CD4-positive, alpha-beta T cell treated with Interleukin-12 subunit alpha and Interleukin-12 subunit beta, for 1 hour (primary cell): ENCODE measurements at places on chromosomes 3 and 15.

DNA sequence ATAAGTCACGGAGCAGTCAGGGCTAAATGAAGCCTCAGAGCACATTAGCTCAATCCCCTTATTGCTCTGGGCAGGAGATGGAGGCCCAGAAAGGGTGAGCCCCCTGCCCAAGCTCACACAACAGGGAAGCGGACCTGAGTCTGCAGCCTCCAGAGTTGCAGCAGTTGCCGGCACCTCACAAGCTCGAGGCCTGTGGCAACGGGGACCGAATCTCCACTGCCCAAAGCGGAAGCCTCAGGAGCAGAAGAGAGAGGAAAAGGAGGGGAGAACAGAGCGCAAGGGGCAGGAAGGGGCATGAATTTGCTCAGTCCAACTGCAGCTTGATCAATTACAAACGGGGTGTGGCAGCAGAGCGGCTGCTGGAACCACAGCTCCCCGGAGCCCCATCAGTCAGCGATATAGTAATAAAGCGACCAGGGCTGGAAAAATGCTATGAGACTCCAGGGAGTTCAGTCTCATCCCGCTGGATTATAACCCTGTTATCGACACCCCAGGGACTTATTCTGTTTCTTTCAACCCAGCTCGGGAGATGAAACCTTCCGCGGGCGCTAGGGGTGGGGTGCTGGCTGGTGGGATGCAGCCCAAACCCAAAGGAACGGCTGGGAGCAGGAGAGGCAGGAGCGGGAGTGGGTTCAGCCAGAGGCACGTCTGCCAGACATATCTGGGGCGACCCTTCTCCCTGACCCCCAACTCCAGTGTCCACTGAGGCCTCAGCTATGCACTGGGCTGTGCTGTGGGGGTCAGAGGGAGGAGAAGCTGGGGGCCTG, 219.7 kb upstream of the LINGO1 start:
- no peak for DNase-seq

DNA sequence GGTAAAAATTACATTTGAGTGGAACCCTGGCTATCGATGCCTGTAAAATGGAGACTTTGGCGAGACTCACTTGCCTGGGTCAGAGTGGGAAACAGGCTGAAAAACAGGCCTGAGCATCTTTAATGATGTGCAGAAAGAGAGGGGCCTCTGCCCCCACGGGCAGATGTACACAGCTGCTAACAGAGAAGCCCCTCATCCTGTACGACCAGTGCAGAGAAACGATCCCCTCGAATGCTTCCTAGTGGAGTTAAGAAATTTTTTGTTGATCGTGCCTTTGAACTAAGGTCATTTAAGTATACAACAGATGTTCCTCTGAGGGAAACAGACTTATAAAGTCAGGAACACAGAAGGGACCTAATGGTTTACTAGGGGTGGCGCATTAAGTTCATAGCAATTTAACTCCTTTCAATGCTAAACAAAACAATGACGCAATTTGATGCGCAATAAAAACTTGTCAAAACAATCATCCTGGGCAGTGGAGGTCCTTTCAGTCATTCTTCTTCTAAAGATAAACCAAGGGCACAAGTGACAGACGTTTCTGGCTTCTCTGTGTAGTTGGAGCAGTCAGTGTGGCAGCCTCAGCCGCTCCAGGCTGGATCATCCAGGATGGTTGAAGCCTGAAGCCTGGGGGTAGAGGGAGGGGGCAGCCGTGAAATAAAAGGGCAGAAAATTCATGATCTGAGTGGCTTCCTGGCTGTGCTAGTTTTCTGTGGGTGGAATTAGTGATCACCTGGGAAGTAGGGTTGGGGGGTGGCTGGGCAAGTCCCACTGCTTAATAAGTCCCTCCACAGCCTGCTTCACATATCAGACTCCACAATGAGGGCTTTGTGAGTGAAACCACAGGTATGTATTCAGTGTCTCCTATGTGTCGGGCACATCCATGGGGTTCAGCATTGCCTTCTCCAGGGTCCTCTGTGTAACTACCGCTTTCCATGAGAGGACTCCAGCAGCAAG, 50.8 kb upstream of the MRPS22 start:
- DNase-seq = no peak

GRCh38 chr15:58036579-58036978, 28.9 kb downstream of the ALDH1A2 start:
- no peak for DNase-seq

DNA sequence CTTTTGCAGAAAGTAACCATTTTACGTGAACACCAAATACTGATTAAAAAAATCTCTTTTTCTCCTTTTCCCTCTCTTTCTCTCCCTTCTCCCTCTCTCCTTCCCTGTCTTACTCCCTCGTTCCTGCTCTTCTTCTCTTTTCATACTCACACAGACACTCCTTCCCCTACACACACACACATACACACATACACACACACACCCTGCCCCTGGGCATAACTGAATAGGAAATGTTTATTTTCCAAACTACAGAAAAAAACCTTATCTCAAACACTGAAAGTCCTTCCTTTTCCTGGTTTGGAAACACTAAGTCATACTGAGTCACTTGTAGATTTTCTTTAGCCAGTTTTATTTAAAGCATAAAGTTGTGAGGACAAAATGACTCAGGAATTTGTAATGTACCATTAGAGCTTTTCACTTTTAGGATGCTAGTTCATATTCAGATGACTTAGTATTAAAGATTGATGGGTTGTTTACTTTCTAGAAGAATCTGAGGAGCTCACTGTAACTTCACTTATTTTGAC, 62.4 kb downstream of the MBNL1 start:
- DNase-seq = no peak

GRCh38 chr3:184561913-184562877, 610 bp downstream of the EPHB3 start:
- peak; percentile 21 for DNase-seq

- DNase-seq = no peak
Measured at GRCh38 chr3:24963762-24964625, 464.1 kb upstream of the RARB start.

DNA sequence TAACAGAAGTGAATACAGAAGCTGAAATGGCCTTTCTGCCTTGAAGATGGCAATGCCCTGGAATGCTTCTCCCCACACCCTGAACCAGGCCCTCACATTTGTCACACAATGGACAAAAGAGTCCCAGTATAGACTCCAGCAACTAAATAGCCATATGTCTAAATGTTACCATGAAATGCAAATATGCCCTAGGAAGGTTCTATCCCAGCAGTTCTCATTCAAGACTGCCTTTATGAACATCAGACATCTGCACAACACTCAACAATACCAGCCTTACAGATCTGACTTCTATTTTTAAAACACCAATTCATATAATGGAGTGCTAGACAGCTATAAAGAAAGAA, 7.9 kb downstream of the ITGB5 start:
- DNase-seq = no peak

DNA sequence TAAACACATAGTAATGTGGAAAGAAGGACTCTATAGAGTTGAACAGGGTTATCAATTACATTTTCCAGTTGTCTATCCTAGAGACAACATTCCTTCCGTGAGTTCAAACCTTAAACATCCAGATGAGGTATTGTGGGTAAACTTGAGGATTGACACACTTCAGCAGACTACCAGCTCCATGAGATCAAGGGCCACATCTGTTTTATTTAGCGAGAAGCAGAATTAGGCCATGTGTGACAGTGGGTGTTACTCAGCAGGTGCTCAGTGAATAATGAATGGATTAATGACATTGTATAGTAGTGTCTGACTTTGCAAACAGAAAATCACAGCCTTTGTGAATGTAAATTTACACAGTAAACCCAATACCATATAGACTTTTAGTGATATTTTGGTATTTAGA, 941.1 kb upstream of the CFAP20DC start:
- DNase-seq = no peak

DNA sequence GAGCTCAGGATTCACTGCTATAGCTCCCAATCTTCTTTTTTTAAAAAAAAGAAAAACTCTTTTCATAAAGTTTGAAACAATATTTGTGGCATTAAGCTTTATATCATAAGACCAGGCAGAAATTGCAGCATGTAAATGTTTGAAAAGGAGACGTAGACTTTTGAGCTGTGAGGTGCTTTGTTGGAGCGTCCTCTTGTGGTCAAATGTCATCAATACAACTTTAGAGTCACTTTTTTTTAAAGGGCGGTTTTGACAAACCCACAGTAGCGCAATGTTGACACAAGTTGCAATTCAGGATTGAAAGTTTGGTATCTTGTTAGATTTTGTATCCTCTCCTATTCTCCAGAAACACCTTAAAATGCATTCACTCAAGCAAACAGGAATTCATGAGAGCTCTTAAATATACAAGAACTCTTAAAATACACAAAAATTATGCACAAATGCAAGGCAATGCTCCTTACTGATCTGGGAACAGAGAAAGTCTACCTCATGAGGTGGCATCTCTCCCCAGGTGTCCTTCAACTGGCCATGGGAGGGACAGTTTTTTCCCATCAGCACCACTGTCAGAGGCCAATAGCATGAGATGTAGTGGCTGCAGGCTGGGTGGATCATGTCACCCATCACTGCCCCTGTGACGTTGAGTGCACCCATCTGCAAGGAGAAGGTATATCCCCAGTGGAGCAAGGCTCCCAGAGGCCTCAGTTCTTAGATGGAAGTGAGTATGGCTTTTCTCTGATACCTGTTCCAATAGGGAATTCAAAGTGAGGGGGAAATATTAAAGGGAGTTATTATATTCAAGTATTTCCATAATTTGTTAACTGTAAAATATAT, 70.7 kb downstream of the ANXA2 start:
- DNase-seq = peak; percentile 63

- DNase-seq = no peak
Measured at GRCh38 chr3:4503050-4503449, 9.9 kb downstream of the ITPR1 start.

GRCh38 chr15:69976366-69976994, 121.2 kb downstream of the TLE3 start:
- peak; percentile 40 for DNase-seq

- no peak for DNase-seq
Measured at GRCh38 chr3:175512700-175513099, 653.6 kb downstream of the NAALADL2 start.

- DNase-seq = no peak
Measured at GRCh38 chr3:55596212-55596611, 109.1 kb upstream of the WNT5A start.

DNA sequence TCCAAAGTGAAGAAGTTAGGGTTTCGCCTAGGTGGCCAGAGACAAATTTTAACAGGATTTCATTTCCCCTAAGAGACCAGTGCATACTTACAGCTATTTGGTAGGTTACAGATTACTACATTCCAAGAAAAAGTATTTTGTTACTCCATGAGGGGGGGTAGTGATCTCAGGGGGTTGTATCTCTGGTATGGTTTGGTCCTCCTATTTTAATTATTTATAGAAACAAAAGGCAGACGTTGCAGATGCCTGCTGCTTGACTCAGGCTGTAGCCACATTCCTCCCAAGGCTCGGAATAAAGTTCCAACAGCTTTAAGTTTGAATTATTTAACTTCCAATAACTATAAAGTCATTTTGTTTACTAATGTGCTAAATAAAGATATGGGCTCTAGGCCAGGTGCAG, 1.3 kb upstream of the TRIM59 start:
- no peak for DNase-seq

DNA sequence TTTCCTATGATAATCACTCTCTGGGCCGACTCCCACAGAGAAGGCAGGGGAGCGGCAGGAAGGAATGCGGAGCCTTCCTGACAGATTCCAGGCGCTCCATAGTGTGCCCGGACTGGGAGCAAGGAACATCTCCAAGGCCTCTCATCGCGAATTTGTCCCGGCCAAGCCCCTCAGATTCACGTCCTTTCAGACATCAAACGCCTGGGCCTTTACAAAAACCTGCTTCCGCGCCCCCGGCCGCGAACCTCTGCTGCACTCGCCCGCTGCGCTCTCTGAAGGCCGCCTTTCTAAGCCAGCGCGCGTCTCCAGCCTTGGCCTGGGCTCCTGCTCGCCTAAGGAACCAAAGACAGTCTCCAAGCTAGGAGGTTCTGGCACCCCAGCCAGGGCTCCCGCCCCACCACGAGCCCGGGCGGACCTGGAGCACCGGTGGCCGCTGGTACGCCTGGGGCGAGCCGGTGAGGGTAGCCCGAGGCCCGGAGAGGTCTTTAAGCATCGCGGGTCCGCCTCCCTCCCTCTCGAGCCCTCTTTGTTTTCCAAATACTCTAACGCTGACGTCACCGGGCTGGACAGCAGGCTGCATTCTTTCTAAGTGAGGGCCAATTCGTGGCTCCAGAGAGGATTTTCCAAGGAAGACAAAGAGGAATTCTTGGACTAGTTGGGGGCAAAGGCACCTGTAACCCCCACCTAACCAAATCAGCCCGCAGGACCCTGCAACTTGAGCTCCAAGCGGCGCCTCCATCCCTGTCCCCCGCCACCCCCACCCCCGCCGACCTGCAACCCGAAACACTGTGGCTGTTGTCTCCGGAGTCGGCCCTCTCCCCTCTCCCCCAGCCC, 759 bp downstream of the AMOTL2 start:
- no peak for DNase-seq

DNA sequence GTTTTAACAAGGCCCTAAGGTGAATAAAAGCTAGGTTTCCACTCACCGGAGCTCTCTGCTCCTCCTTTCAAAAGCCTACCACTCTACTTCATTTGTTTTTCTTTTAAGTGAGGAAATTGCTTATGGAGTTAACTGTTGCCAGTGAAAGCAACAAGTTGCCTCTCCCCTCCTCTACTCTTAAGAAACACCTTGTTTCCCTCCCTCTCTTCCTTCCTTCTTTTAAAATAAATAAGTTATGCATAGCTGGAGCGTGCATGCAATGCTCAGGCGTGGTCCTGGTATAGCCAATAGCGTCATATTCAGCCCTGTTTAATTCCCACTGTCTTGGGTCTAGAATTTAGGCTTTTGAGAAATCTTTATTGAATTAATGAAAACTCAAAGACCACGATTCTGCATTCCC, 101.1 kb upstream of the IGF1R start:
- no peak for DNase-seq

DNA sequence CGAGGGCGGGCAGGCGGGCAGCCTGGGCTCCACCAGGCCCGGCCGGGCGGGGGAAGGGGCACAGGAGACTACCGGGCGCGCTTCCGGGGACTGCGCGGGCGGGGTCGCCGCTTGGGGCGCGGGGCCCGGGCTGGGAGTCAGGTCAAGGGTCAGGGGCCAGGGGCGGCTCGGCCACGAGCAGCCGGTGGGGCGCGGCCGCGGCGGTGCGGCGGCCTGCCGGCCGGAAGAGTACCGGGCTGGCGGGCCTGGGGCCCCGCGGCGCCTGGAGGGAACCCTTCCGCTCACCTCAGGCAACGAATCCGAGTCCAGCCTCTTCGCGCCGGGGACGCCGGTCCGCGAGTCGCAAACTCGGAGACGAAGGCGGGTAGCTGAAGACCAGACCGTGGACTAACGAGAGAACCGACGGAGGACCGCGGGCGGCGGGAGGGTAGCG, 225 bp downstream of the RHOA start:
- DNase-seq = peak; percentile 67

DNA sequence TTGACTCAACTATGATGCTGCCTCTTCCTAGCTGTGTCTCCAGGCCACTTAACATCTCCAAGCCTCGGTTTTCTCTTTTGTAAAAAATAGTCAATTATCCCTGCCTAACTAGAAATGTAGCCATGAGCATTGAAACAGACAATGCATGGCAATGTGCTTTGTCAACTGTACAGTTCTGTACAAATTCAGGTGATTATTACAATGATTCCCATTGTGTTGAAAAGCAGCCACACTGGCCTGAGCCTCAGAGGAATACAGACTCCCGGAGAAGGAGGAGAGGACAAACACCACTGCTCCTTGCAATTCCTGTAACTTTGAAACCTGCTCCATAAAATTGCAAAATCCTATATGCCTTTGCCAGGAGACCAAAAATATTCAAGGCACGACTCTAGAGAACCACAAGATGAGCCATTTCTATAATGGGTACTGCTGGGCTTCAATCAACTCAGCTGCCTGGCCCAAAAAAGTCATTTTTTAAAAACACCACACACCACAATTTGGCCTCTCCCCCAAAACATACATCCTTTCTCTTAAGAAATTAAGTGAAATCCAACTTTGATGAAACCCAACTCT, 28.6 kb downstream of the DAPK2 start:
- no peak for DNase-seq
